ENCODE measurements at places on chromosomes 2 and 18. TPM values are rescaled to one million over a fixed set of nuclear protein-coding genes. Genes with fewer than 3 reads are reported as not detected.

- no peak overlapping the region for H3K27ac ChIP-seq
- H3K4me3 ChIP-seq, result no peak overlapping the region
- no peak for DNase-seq
- H3K36me3 ChIP-seq, result peaks cover 2% of the 10 kb centered on the region
- peaks cover 22% of the 10 kb centered on the region for H3K4me1 ChIP-seq
- H3K27me3 ChIP-seq, result no peaks in the 10 kb centered on the region
These were observed 143.5 kb upstream of the ALPP start for GRCh38 chr2:232234922-232235615.

DNA sequence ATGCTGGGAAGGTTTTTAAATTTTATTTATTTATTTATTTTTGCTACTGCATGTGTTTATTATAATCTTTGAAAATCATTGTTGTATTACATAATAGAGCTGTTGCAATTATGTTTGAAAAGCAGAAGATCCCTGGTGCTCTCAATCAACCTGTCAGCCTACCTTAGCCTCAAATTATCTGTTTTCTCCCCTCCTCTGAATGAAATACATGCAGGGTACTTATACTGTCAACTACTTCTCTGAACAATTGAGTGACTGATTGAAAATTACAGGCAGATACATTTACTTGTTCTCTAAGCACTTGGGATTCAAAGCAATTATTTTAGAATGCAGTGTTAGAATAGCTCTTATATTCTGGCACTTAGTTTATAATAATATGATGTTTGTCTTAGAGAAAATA, 8.1 kb downstream of the KYNU start:
- no peaks in the 10 kb centered on the region for H3K4me1 ChIP-seq
- H3K27me3 ChIP-seq, result no peaks in the 10 kb centered on the region
- no peak overlapping the region for H3K4me3 ChIP-seq

GRCh38 chr2:16361261-16361995, 304.2 kb downstream of the CYRIA start:
- no peak overlapping the region for H3K27ac ChIP-seq
- DNase-seq, result no peak
- no peaks in the 10 kb centered on the region for H3K36me3 ChIP-seq
- H3K4me1 ChIP-seq, result no peaks in the 10 kb centered on the region

DNA sequence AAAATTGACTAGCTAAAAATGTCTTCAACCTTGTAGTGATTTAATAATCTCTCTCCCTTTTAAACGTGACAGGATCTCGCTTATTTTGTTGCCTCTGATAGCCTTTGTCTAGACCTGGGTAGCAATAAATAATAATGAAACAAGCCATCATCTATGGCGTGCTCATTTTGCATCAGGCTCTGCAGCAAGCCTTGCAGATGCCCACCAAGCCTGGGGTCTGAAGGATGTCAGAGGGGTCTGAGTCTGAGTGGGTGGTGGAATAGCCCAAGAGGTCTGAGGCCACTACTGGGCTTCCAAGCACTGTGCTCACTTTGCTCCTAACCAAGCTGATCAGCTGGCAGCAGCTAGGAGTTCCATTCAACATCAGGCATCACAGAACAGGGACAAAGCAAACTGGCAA, 109.4 kb downstream of the GYPC start:
- peaks cover 29% of the 10 kb centered on the region for H3K27me3 ChIP-seq
- H3K4me3 ChIP-seq, result no peak overlapping the region
- H3K36me3 ChIP-seq, result peaks cover 4% of the 10 kb centered on the region
- H3K4me1 ChIP-seq, result peaks cover 32% of the 10 kb centered on the region
- peak; percentile 27 for DNase-seq
- no peak overlapping the region for H3K27ac ChIP-seq

DNA sequence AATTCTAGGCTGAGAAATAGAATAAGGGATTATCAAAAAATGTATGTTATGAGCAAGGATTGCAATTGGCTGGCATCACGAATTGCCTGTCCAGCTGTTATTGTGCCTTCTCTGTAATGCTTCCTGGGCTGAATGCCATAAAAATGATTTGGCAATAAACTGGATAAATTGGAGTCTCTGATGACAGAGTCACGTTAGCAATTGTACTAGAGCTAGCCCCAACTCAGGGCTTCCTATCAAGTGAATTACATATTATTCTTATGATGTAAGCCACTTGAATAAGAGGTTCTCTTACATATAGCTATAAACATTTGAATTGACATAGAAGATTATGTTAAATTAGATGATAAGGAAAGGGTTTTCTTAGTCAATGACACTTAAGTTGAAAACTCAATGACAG, 607.5 kb upstream of the REG3G start:
- H3K27me3 ChIP-seq, result no peaks in the 10 kb centered on the region
- DNase-seq, result no peak
- H3K27ac ChIP-seq, result no peak overlapping the region
- no peak overlapping the region for H3K4me3 ChIP-seq
- H3K4me1 ChIP-seq, result no peaks in the 10 kb centered on the region

- peaks cover 13% of the 10 kb centered on the region for H3K4me1 ChIP-seq
- H3K27ac ChIP-seq, result no peak overlapping the region
- DNase-seq, result peak; percentile 81
- H3K36me3 ChIP-seq, result peaks cover 3% of the 10 kb centered on the region
These were observed 18.3 kb downstream of the YPEL5 start for GRCh38 chr2:30165050-30165520.

GRCh38 chr2:235954888-235955480, 213.2 kb downstream of the GBX2 start:
- no peaks in the 10 kb centered on the region for H3K36me3 ChIP-seq
- peaks cover 9% of the 10 kb centered on the region for H3K4me1 ChIP-seq
- no peak for DNase-seq
- no peak overlapping the region for H3K27ac ChIP-seq
- peaks cover 12% of the 10 kb centered on the region for H3K27me3 ChIP-seq

GRCh38 chr2:28419443-28420270, 27.0 kb downstream of the FOSL2 start:
- peak overlapping the region; percentile 58 for H3K27ac ChIP-seq
- no peak overlapping the region for H3K4me3 ChIP-seq
- peaks cover 46% of the 10 kb centered on the region for H3K4me1 ChIP-seq
- DNase-seq, result no peak

DNA sequence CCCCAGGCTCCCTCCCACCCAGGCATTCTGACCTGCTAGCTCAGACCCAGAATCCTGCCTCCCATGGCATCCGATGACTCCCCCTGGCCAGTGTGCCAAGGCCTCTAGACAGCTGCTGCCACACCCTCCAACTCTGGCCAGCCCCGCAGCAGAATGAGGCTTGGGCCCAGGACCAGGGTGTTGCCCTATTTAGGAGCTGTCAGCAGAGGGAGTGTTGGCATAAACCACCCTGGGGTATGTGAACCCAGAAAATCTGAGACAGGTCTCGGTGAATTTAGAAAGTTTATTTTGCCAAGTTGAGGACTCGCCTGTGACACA, 134.3 kb downstream of the KLHL29 start:
- H3K4me1 ChIP-seq, result no peaks in the 10 kb centered on the region
- peaks cover 23% of the 10 kb centered on the region for H3K27me3 ChIP-seq
- no peak overlapping the region for H3K27ac ChIP-seq
- no peak for DNase-seq

GRCh38 chr2:98895901-98896300, 40.1 kb downstream of the CRACDL start:
- H3K36me3 ChIP-seq, result no peaks in the 10 kb centered on the region
- peaks cover 23% of the 10 kb centered on the region for H3K27me3 ChIP-seq
- peaks cover 2% of the 10 kb centered on the region for H3K4me1 ChIP-seq
- H3K27ac ChIP-seq, result no peak overlapping the region

- no peaks in the 10 kb centered on the region for H3K4me1 ChIP-seq
- H3K27ac ChIP-seq, result no peak overlapping the region
- no peaks in the 10 kb centered on the region for H3K27me3 ChIP-seq
- H3K4me3 ChIP-seq, result no peak overlapping the region
- no peak for DNase-seq
These were observed 443.4 kb downstream of the NYAP2 start for GRCh38 chr2:225842939-225843338.

- peaks cover 56% of the 10 kb centered on the region for H3K27me3 ChIP-seq
- H3K4me1 ChIP-seq, result peaks cover 4% of the 10 kb centered on the region
- H3K36me3 ChIP-seq, result peaks cover 3% of the 10 kb centered on the region
- no peak for DNase-seq
- no peak overlapping the region for H3K27ac ChIP-seq
- peak overlapping the region; percentile 18 for H3K4me3 ChIP-seq
These were observed 174.9 kb downstream of the AGAP1 start for GRCh38 chr2:235668782-235669181.

GRCh38 chr18:8615397-8616027, 6.3 kb downstream of the RAB12 start:
- peaks cover 50% of the 10 kb centered on the region for H3K4me1 ChIP-seq
- H3K4me3 ChIP-seq, result no peak overlapping the region
- peaks cover 33% of the 10 kb centered on the region for H3K36me3 ChIP-seq
- H3K27me3 ChIP-seq, result no peaks in the 10 kb centered on the region

GRCh38 chr2:226660124-226660523, 139.5 kb downstream of the IRS1 start:
- H3K27ac ChIP-seq, result no peak overlapping the region
- no peaks in the 10 kb centered on the region for H3K36me3 ChIP-seq
- no peak overlapping the region for H3K4me3 ChIP-seq
- peaks cover 2% of the 10 kb centered on the region for H3K27me3 ChIP-seq

DNA sequence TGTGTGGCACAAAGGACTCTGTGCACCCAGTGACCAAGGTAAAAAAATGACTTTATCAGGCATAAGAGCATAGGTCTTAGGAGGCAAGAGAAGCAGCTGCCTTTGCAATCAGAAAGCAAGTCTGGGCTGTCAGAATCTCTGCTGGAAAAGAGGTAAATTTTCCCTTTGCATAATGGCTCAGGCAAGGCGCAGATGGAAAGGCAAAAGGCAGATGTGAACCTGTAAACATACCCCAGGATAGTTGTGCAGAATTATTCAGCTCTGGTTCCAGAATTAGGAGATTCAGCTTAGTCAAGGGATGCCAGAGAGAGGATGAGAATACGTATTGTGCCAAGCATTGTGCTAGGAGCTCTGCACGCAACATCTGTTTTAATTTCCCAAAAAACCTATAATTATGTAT, 258.7 kb downstream of the CLIP4 start:
- DNase-seq, result no peak
- no peak overlapping the region for H3K4me3 ChIP-seq
- H3K27me3 ChIP-seq, result peaks cover 38% of the 10 kb centered on the region
- no peaks in the 10 kb centered on the region for H3K36me3 ChIP-seq
- H3K27ac ChIP-seq, result no peak overlapping the region

GRCh38 chr2:201470821-201471731, 19.5 kb downstream of the STRADB start:
- H3K27ac ChIP-seq, result no peak overlapping the region
- peaks cover 24% of the 10 kb centered on the region for H3K36me3 ChIP-seq
- H3K4me1 ChIP-seq, result peaks cover 7% of the 10 kb centered on the region
- H3K27me3 ChIP-seq, result no peaks in the 10 kb centered on the region

DNA sequence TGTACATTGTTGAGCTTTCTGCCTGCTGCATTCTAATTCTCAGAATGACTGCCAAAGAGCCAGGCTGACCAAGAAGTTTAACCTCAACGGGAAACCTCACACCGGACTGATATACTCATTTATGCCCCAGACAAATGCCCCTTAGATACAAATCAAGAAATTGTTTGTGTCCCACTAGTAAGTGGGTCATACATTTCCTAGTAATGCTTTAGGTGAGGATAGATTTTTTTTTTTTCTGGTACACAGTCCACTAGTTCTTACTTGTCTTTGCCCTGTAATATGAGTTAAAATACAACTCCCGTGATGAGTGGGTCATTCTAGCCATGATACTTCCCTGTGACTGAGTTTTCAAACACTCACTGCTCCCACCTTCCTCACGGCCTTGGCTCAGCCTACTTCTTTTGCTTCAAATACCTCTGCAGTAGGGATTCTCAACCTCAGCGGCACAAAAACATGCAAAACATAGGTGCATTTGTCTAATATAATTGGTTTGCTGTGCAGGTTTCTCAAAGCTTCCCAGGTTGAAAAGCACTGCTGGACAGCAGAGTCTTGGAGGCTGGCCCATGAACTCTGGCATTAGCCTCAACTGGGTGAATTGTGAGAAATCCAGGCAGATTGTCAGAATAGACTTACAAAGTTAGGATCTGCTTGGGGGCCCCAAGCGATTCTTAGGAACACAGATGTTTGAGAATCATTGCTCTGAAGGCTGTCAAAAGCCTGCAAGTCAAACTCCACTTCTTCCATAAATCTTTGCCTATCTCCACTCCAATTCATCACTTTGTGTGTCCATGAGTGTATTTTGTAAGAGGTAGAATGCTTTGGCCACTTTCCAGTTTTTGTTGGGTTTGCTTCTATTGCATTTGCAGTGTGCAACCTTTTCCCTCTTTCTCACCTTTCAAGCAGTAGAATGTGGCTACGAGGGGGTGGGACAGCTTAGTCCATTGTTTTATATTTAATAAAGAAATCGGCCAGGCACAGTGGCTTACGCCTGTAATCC, 35.5 kb downstream of the TGIF1 start:
- no peaks in the 10 kb centered on the region for H3K36me3 ChIP-seq
- H3K4me3 ChIP-seq, result no peak overlapping the region

DNA sequence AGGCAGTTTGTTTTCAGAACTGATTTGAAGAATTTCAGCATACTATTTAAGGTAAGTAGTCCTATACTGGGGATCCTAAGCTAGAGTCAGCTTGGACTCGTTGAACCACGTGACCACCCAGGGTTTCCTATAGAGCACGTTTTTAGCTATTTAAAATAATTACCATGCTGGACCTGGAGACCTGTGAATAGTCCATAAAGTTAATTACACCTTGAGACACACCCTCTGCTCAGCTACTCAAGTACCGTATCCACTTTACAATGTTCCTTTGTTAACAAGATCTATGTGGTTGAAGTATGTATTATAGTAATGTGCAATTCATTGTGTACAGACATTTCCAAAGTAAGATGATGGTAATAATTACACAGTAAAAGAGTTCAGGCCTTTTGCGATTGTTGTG, 67.6 kb downstream of the CRIM1 start:
- H3K4me3 ChIP-seq, result no peak overlapping the region
- no peak for DNase-seq
- H3K4me1 ChIP-seq, result no peaks in the 10 kb centered on the region
- H3K36me3 ChIP-seq, result no peaks in the 10 kb centered on the region

The ARHGEF33 gene
- total RNA-seq, result 1.0 TPM

The LHCGR gene
- not detected for total RNA-seq

The EIF2B4 gene
- total RNA-seq, result 38.6 TPM

The TMEM163 gene
- total RNA-seq, result 2.1 TPM

The KCNJ13 gene
- not detected for total RNA-seq

The ZNF24 gene
- total RNA-seq, result 44.2 TPM

The CYRIA gene
- 0.77 TPM for total RNA-seq

The MC5R gene
- 0.12 TPM for total RNA-seq

The REG3G gene
- total RNA-seq, result not detected

The B3GNT7 gene
- 0.47 TPM for total RNA-seq

The HAUS1 gene
- total RNA-seq, result 59.2 TPM

The POTEI gene
- total RNA-seq, result not detected
